T-helper 17 cell (primary cell): ENCODE measurements at places on chromosomes 6 and 20.

- DNase-seq, result no peak
- H3K4me1 ChIP-seq, result peaks cover 12% of the 10 kb centered on the region
- H3K27ac ChIP-seq, result no peak overlapping the region
- H3K4me3 ChIP-seq, result no peak overlapping the region
Observed at GRCh38 chr6:3453413-3454272, 3.2 kb downstream of the SLC22A23 start.

DNA sequence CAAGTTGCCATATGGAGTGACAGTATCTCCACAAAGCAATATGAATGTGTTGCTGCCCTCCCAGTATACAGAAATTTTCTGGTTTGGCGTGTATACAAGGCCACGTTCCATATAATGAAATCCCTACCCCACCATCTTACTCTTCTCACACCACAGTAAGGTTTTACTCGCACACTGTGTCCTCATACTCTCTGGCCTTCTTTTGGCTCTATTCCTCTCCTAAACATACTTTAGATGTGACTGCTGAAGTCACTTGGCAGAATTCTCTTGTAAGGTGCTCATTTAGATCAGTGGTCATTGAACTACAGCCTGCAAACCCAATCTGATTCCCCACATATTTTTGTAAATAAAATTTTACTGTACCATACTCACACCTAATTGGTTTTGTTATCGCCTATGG lies 123.2 kb downstream of the RFPL4B start:
- H3K36me3 ChIP-seq, result no peaks in the 10 kb centered on the region
- H3K4me1 ChIP-seq, result no peaks in the 10 kb centered on the region
- DNase-seq, result no peak
- no peak overlapping the region for H3K4me3 ChIP-seq
- H3K27ac ChIP-seq, result no peak overlapping the region

DNA sequence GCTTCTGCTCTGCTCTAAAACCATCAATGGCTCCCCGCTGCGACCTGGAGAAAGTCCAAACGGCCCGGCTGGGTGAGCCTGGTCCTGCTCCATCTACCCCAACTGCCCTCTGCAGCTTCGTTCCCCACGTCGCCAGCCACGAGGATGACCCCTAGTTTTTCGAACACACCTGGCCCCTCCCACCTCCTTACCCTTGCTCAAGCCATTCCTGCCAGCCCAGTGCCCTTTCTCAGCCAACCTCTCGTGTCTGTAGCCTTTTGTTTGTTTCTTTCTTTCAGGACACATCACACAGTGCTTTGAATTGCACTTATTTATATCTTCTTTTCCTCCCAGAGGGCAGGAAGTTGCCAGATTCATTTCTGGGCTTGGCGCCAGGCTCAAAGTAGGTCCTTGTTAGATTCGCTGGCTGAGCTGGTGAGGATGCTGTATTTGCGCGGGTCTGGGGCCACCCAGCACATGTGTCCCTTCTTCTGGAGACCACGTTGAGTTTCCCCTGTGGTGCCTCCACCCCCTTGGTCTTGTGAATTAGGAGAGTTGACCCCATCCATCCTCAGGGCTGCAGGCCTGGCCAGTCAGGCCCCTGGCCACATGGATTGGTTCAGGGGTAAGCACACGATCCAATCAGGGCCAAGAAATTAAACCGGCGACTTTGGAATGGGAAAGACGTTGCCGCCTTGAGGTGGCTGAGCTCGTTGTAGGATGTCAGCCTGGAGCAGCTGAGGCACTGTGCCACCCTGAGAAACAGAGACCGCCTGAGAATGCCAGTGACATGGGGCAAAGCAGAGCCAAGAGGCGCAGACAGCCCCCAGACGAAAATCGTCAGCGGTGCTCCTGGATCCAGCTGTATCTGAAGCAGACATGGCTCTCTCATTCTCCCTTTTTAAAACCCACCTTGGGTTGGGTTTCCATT lies 156.0 kb downstream of the CEBPB start:
- no peak for DNase-seq
- peak overlapping the region; percentile 72 for H3K27ac ChIP-seq
- no peaks in the 10 kb centered on the region for H3K36me3 ChIP-seq
- peaks cover 9% of the 10 kb centered on the region for H3K4me1 ChIP-seq
- peak overlapping the region; percentile 41 for H3K4me3 ChIP-seq

GRCh38 chr20:33316343-33316742 lies 33.3 kb downstream of the BPIFB1 start:
- H3K27me3 ChIP-seq, result peaks cover 34% of the 10 kb centered on the region
- H3K27ac ChIP-seq, result no peak overlapping the region
- peaks cover 9% of the 10 kb centered on the region for H3K4me1 ChIP-seq
- no peak for DNase-seq
- H3K4me3 ChIP-seq, result no peak overlapping the region

- H3K27ac ChIP-seq, result no peak overlapping the region
- H3K4me1 ChIP-seq, result no peaks in the 10 kb centered on the region
- no peak overlapping the region for H3K4me3 ChIP-seq
- no peak for DNase-seq
- peaks cover 72% of the 10 kb centered on the region for H3K27me3 ChIP-seq
Observed at GRCh38 chr20:46814366-46815232, 80.0 kb upstream of the EYA2 start.

DNA sequence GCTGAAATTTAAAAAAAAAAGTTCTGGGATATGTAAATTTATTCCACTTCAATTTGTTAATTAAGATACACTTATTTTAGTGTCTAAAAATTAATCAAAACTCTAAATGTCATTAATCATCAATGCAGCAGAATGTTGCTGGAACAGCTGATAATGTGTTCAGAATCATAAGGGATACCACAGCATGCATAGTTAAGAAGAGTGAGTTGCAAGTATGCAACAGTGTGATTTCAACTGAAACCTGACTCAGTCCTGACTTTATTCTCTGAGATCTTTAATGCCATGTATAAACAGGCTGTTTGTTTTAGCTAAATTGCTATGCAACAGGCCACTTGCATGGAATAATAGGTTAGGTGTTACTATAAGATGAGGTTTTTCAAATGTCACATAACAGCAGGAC lies 1.4 kb downstream of the GRIK2 start:
- H3K27ac ChIP-seq, result no peak overlapping the region
- no peaks in the 10 kb centered on the region for H3K4me1 ChIP-seq
- H3K4me3 ChIP-seq, result no peak overlapping the region
- peaks cover 39% of the 10 kb centered on the region for H3K27me3 ChIP-seq
- H3K36me3 ChIP-seq, result peaks cover 2% of the 10 kb centered on the region

GRCh38 chr20:16613954-16614353 lies 40.7 kb upstream of the KIF16B start:
- no peaks in the 10 kb centered on the region for H3K4me1 ChIP-seq
- H3K27ac ChIP-seq, result no peak overlapping the region
- H3K36me3 ChIP-seq, result no peaks in the 10 kb centered on the region
- peaks cover 8% of the 10 kb centered on the region for H3K27me3 ChIP-seq
- no peak overlapping the region for H3K4me3 ChIP-seq

GRCh38 chr20:64053841-64054661 lies 4.6 kb upstream of the SOX18 start:
- H3K27ac ChIP-seq, result no peak overlapping the region
- peaks cover 26% of the 10 kb centered on the region for H3K27me3 ChIP-seq
- DNase-seq, result no peak
- peaks cover 4% of the 10 kb centered on the region for H3K36me3 ChIP-seq

GRCh38 chr6:132140189-132140588 lies 189.0 kb upstream of the CCN2 start:
- H3K27ac ChIP-seq, result no peak overlapping the region
- H3K36me3 ChIP-seq, result no peaks in the 10 kb centered on the region
- H3K27me3 ChIP-seq, result peaks cover 16% of the 10 kb centered on the region
- no peak for DNase-seq

DNA sequence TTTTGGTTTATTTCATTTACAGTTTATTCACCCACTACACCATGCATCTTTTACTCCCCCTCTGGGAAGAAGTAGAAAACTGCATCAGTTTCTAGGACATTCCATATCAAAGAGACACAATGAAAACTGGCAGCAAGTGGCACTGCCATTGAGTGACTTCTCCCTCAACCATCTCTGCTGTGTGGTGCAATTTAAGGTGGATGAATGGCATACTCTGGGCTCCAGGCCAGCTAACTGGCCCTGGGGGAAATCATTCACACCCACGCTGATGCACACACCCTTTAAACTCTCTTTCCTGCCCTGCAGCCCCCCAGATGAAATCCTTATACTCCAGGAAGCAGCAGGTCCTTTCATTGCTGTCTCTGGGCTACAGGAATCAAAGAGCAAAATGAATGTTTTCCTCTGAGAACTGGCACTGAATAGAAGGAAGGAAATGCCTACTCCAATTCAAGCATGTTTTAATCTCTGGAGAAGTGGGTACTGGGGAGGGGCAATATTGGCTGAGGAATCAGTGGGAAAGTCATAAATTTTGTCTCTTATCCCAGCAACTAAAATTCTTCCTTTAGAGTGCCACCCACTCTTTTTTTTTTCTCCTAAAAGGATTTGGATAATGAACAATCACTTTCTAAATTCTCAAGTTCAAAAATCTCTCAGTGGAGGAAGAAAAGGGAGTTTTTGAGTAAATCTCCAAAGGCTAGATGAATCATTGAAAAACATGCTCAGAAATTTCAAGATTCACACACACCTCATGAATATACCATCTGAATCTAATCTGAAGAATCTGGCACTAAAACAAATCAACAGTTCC lies 16.9 kb upstream of the RFPL4B start:
- peaks cover 2% of the 10 kb centered on the region for H3K4me1 ChIP-seq
- H3K27ac ChIP-seq, result no peak overlapping the region
- DNase-seq, result no peak
- peaks cover 54% of the 10 kb centered on the region for H3K27me3 ChIP-seq

- H3K27me3 ChIP-seq, result no peaks in the 10 kb centered on the region
- no peak for DNase-seq
- H3K36me3 ChIP-seq, result no peaks in the 10 kb centered on the region
Observed at GRCh38 chr6:120894077-120894476, 440.2 kb downstream of the TBC1D32 start.

DNA sequence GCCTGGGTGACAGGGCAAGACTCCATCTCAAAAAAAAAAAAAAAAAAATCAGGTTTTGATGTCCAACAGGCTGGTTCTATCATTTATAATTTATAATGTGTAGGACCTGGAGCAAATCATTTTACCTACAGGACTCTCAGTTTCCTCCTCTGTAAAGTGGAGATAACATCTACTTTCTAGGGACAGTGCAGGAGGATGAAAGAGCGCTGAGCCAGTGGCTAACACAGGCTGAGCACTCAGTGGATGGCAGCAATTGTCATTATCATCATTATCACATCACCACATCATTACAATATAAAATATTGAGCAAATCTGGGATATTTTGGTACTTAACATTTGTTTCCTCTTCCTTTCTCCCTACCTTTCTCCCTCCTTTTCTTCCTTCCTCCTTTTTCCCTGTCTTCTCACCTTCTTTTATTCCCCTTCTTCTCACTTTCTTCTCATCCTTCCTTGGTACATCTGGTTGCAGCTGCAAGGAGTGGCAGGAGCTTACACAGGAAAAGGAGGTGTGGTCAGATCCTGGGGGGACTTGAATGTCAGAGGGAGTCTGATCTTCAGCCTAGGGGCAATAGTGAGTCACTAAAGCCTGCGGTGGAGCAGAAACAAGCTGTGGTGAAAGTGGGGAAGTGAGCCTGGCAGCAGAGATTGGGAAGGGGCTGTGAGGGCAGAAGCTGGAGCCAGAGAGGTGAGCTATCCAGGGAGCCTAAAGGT lies 24.6 kb upstream of the CTNNBL1 start:
- H3K4me3 ChIP-seq, result no peak overlapping the region
- peaks cover 45% of the 10 kb centered on the region for H3K27me3 ChIP-seq
- DNase-seq, result no peak
- H3K27ac ChIP-seq, result no peak overlapping the region

DNA sequence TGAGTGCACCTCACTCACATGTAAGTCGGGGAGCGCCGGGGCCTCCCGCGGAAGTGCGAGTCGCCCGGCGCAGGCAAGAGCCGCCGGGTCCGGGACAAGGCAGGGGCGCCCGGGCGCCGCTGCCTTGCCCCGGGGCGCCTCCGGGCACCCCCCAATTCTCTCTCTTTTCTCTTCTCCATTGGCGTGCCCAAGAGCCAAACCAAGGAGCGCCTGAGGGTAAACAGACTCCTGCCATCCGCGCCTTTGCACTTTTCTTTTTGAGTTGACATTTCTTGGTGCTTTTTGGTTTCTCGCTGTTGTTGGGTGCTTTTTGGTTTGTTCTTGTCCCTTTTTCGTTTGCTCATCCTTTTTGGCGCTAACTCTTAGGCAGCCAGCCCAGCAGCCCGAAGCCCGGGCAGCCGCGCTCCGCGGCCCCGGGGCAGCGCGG lies 36.8 kb downstream of the GNAS start:
- no peak for DNase-seq
- peak overlapping the region; percentile 89 for H3K27ac ChIP-seq
- H3K4me1 ChIP-seq, result peaks cover 18% of the 10 kb centered on the region
- no peaks in the 10 kb centered on the region for H3K27me3 ChIP-seq
- peak overlapping the region; percentile 89 for H3K4me3 ChIP-seq
- peaks cover 3% of the 10 kb centered on the region for H3K36me3 ChIP-seq

DNA sequence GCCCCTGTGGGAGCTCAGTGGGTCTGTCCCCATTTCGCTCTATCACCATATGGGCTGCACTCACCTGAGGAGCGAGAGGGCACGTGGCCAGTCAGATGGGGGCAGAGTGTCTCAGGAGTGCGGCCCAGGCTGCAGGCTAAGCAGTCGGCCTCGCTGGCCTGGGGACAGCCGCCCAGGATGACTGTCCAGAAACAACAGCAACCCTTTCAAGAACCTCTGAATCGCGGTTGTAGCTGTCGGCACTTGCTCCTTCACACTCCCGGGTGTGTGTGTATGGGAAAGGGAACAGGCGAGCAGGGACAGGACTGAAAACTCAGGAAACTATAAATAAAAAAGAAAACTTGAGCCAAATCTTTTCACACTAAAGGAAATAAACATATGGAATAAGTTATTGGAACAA lies 63.1 kb downstream of the TFAP2A start:
- no peak for DNase-seq
- no peaks in the 10 kb centered on the region for H3K4me1 ChIP-seq
- no peaks in the 10 kb centered on the region for H3K36me3 ChIP-seq
- H3K27me3 ChIP-seq, result peaks cover 26% of the 10 kb centered on the region
- H3K4me3 ChIP-seq, result no peak overlapping the region

GRCh38 chr6:142013875-142014495 lies 118.7 kb upstream of the GJE1 start:
- H3K4me1 ChIP-seq, result peaks cover 4% of the 10 kb centered on the region
- no peak for DNase-seq
- no peak overlapping the region for H3K4me3 ChIP-seq
- peaks cover 14% of the 10 kb centered on the region for H3K27me3 ChIP-seq
- H3K27ac ChIP-seq, result no peak overlapping the region
- no peaks in the 10 kb centered on the region for H3K36me3 ChIP-seq

DNA sequence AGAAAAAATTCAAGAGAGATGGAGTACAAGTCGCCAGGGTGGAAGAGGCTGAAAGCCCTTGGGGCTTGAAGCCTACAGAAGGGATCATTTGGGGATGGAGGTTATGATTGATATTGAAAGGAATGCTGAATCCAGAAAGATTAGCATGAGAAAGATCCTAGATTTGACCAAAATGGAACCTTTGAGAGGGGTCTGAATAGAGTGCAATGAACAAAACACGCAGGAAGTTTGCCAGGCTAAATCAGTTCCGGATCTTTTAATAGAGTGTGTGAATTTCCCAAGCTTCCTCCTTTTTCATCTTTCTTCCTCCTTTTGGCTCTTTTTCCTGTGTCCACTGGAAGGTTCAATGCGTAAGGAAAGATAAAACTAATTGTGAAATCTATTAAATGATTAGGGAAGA lies 15.3 kb downstream of the IPCEF1 start:
- no peaks in the 10 kb centered on the region for H3K36me3 ChIP-seq
- H3K27ac ChIP-seq, result no peak overlapping the region
- H3K4me3 ChIP-seq, result no peak overlapping the region
